A549 treated with Mapracorat at 1 μM for 4 hours (cell line): ENCODE measurements at places on chromosomes 7 and 10. TPM values are rescaled to one million over a fixed set of nuclear protein-coding genes. Genes with fewer than 3 reads are reported as not detected.

Gene ADAM8
- 1.9 to 5.1 TPM (median 2.6 TPM) in 5 replicates for total RNA-seq

Gene RPEL1
- 0.07 TPM in 1 of 5 replicates, not detected in the others for total RNA-seq

Gene PON1
- 0.75 to 1.6 TPM (median 1.0 TPM) in 5 replicates for total RNA-seq

Gene TAS2R3
- total RNA-seq: not detected in 5 replicates

Gene NANOS1
- 2.2 to 3.6 TPM (median 3.3 TPM) in 5 replicates for total RNA-seq

Gene RBM20
- 2.3 to 3.2 TPM (median 3.0 TPM) in 5 replicates for total RNA-seq

Gene CALML3
- not detected in 5 replicates for total RNA-seq

Gene CALN1
- not detected in 5 replicates for total RNA-seq

Gene ACSM6
- not detected in 5 replicates for total RNA-seq

Gene PNLIPRP3
- total RNA-seq: 0.08 TPM in 1 of 5 replicates, not detected in the others

Gene ADGRA1
- total RNA-seq: 0.05 to 0.40 TPM (median 0.14 TPM) in 5 replicates

Gene OPALIN
- not detected in 5 replicates for total RNA-seq

Gene FAM25G
- 1.1 to 2.0 TPM (median 1.4 TPM) in 3 of 5 replicates, not detected in the others for total RNA-seq

Gene OR6V1
- total RNA-seq: not detected in 5 replicates

Gene LRRD1
- not detected in 5 replicates for total RNA-seq

Gene MMRN2
- total RNA-seq: 0.73 to 1.6 TPM (median 0.98 TPM) in 5 replicates

Gene PAPSS2
- total RNA-seq: 17.3 to 22.2 TPM (median 21.2 TPM) in 5 replicates

Gene GATA3
- 4.1 to 6.4 TPM (median 4.2 TPM) in 5 replicates for total RNA-seq

Gene SYT15
- total RNA-seq: 2.3 to 4.1 TPM (median 2.4 TPM) in 5 replicates

Gene SORCS1
- total RNA-seq: not detected in 5 replicates
